ENCODE measurements at places on chromosomes 5 and 9.
A peak's percentile ranks its signal among the peaks of the same experiment; 100 is the strongest.

DNA sequence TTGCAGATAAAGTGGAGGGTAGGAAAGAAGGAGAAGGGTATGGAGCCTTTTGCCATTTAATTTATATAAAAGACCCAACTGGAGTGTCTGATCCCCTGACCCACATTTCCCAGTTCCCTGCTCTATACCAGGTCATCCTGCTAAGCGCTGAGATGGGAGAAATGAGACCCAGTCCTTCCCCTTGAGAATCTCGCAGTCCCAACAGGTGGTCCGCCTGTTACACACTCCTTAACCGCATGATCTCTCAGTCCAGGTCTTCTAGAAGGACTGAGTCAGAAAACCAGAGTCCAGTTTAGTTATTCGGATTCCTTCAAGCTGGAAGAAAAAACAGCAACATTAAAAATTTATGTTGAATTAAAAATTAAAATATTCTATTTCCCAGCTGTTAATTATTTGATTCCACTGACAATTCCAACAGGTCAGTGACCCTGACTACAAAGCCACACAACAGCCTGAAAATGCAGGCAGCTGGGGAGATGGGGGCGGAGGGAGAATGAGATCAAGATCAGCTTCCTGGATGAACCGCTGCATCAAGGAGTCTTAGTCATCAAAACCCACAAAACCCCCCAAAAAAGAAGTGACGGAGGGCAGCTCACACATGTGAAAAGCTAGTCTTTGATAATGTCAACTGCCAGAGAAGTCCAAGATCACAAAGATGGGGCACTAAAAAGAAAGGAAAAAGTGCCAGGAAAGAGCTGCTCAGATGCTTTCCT lies 44.0 kb downstream of the GGTA1 start:
- peak; percentile 11 for DNase-seq

DNA sequence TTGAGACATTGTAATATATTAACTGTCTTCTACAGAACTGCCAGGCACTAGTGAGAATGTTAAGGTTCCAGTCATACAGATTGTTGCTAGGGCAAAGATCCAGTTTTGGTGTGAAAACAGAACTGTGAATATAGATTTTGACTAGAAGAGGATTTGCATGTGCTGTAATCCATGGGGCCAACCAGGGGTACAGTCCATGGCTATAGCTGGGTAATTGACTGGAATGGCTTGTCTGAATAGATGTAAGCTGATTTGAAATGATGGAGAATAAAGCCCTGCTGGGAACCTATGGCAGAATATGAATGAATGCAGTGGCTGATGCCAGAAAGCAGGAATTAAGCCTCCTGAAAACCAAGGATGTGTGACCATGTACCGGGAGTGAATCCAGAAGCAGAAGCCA lies 748.5 kb upstream of the CDH10 start:
- DNase-seq, result no peak

DNA sequence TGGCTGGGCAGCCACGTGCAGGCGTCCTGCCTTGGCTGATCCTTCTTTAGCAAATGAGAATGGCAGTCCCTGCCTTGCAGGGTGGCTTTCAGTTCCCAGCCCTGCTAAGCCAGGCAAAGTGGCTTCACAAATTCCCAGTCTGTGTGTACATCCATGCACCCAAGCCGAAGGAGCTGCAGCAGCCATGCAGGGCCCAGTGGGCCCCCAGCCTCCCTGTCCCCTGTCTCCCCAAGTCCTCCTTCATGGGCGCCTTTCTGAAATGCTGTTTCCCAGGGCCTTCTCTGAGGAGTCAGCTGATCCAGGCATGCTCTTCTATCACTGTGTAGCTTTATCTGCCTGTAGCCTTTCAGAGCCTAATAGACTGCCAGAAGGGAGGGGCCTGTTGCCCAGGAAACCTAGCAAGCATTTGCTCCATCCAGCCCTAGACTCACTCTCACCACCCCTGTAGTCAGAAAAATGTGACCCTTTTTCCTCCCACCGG lies 47.4 kb upstream of the SHC3 start:
- DNase-seq, result no peak

DNA sequence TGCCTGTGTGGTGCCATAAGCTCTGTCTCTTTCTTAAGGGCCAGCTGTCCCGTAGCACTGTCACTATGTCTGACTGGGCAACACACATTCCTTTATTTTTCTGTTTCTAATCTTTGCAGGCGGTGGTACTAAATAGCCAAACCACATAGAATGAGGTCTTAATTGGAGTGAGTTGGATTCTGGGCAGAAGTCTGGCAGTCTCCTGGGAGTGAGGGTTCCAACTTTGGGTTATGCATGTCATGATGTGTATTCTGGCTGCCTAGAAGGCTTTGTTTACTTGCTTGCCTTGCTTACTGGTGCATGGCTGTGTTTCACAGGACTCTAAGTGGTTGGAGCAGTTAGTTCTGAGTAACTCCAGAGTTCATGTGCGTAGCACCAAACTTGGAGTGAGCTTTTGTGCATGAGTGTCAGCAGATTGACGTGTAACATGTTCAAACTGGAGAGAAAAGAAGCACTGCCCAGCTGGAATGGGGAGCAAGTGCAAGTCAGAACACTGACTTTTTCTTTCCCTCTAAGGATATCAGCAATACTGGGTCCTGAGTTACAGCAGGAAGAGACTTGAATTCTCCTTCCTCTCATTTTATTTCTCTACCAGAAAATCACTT lies 185.8 kb downstream of the PCSK1 start:
- no peak for DNase-seq

- DNase-seq, result no peak
These were observed 585.8 kb upstream of the SEMA6A start for GRCh38 chr5:117160391-117160790.

GRCh38 chr9:97045300-97045699 lies 6.4 kb upstream of the CTSV start:
- DNase-seq, result no peak
